ENCODE measurements at places on chromosomes 6 and 20.

DNA sequence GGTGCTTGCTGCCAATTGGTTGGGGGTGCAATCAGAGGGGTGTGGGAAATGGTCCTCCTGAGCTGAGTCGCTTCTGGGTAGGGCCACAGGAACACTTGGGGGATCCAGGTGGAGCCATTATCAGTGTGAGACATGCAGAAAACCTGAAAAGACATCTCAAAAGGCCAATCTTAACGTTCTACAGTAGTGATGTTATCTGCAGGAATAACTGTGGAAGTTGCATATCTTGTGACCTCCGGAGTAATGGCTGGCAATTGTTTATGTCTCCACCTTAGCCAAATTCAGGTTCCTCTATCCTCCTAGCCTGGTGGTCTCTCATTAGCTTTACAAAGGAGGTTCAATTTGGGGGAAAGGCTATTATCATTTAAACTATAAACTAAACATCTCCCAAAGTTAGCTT is 114.8 kb upstream of the SNX9 start:
- no peak for DNase-seq

- no peak for DNase-seq
These were observed 327.4 kb downstream of the KIF16B start for GRCh38 chr20:16245879-16246278.

DNA sequence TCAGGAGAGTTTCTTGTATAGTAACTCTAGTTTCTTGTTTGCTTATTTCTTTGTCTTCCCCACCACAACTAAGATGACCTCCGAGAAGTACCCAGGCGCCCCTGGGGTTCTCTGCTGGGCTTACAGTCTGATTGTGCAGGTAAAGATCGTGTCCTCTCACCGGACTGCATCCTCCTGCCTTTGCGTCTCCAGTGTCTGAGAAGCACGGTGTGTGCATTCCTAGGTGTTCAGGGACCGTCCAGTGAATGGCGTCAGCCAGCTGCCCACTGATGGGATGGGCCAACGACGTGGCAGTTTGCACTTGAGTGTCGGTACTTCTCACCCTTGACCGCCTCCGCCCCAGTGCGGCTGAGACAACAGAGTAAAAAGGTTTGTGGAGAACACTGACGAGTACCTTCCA is 56.0 kb upstream of the NFATC2 start:
- DNase-seq, result no peak

GRCh38 chr6:50815436-50816114 is 3.1 kb upstream of the TFAP2B start:
- DNase-seq, result no peak

DNA sequence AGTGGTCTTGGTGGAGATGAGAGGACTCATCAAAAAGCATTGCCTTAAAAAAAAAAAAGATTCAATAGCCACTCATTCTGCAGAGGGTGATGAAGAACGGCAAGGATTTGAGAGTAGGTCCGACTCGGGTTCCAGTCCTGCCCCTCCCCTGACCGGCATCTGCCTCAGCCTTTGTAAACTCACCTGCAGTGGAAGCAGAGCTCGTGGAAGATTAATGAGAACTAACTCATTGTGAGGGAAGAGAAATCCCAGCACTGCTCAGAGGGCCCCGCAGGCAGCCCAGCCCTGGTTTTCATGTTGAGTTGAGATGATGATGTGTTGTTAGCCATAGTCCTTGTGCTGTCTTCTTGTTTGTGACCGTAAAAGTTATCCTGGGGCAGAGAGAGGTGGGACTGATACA is 59.4 kb downstream of the GCNT2 start:
- DNase-seq, result no peak

DNA sequence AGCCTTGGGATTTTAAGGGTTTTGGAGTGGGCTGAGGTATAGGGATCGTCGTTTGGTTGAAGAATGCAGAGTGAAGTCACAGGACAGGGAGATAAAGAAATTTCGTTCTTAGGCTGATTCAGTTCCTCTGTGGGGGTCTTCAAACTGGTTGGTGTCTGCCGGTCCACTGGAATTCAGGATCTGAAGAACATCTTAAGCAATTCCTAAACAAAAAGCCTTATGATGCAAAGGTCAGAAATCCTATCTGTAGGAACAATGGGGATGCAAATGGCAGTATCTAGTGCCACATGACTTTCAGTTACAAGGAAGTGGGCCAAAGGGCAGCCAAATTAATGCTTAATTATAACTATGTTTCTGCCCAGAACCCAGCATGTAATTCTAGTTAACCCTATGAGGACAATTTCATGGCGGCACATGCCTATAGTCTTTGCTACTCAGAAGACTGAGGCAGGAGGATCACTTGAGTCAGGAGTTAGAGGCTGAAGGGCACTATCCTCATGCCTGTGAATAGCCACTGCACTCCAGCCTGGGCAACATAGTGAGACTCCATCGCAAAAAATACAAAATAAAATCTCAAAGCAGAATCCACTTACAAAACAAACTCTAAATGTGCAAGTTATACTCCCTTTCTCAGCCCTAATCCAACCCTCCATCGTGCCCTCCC is 4.6 kb upstream of the SLC2A10 start:
- DNase-seq, result no peak

DNA sequence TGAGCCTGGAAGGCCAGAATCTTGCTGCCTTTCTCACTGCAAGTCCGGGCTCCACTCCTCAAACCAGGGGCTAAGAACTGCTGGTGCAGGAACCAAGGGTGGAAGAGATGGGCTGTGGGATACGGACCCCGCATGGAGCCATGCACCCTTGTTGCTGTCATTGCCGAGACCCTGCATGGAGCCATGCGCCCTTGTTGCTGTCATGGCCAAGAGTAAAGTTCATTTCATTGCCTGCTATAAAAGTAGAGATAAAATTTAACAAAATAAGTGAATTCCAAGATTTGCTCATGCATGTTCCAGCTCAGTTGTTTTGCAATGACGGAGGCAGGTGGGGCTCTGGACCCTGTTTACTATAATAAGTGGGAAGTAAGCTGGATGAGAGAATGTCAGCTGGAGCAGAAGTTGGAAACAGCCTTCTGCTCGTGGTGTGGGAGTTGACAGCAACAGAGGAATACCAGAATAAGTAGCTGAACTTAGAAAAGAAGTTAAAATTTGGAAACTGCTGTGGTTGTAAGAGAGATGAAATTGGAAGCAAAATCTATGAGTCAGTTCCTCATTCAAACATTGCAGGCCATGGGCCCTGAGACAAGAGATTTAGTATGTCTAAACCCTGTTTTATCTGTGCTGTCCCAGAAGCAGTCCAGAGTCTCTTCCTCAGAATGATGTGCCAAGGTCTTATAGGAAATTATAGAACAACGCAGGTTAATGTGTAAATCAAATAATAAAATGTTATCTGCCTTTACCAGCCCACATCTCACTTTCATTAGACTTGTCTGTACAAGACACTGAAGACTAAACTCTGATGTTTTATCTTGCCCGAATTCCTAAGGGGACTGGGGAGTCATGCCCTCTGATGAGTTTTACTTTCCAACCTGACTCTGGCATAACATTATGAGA is 15.8 kb upstream of the THBS2 start:
- DNase-seq, result no peak

DNA sequence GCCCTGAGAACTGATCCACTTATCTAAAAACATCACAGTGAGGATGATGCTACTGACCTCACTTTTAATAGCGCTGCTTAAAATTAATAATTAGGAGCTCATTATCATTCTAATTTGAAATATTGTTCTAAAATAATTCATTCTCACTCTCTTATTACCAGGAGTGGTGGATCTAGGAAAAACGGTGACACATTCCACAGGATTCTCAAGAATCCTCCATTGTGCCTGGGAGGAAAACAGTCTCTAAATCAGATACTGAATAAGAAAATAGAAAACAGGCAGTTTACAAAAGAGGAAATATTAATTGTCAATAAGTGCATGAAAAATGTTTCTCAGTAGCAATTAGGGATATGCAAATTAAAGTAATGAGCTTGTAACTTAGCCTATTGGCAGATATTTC is 187.4 kb downstream of the TENT5A start:
- DNase-seq, result no peak

GRCh38 chr6:161948462-161948861 is 674.6 kb upstream of the AGPAT4 start:
- no peak for DNase-seq

- no peak for DNase-seq
These were observed 332.0 kb downstream of the HAO1 start for GRCh38 chr20:7608250-7608649.

GRCh38 chr6:40440053-40440452 is 147.1 kb downstream of the LRFN2 start:
- no peak for DNase-seq

DNA sequence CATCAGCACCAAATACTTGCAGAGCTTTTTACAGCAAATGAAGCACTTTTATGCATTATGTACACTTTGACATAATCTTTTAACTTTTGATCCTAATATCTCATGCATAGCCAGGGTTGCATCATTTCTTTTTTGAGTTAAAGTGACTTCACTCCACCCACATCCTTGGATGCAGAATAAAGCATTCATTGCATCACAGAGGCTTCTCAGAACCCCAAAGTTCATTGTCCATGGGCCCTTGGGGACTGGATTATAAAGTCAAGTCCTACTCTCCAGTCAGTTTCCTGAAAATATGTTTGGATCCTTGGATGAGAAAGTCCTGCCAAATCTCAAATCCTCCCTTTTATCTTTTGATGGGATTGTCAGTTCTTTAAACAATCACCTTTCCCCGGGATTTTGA is 10.6 kb upstream of the EFHC1 start:
- DNase-seq, result no peak

GRCh38 chr20:50415021-50415515 is 95.1 kb upstream of the PTPN1 start:
- no peak for DNase-seq

DNA sequence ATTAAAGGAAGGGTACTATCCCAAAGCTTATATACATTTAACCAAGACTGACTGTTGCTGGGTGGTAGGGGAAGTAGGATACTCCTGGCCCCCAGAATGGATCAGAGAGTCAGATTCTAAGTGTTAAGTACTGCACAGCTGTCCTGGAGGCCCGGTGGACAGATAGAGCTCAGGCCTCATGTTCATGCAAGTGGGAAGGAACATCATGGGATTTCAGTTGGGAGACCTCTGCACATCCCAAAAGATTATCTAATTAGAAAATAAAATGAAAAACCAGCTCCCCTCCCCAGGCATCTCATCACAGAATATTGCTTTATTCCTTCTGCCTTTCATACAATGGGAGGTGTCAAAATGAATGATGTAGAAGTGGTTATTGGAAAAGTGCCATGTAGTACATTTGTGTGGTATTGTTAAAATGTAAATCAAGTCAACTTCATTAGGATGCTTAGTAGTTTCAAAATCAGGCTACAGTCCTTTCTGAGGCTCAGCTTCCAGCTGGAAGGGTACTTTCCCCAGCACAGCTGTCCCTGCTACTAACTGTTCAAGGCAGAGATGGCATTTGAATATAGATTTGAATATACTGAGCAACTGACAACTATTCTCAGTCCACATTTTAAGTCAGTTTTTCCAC is 82.9 kb downstream of the SLC35B3 start:
- DNase-seq, result no peak

- DNase-seq, result no peak
These were observed 65.5 kb upstream of the F13A1 start for GRCh38 chr6:6386010-6386409.

DNA sequence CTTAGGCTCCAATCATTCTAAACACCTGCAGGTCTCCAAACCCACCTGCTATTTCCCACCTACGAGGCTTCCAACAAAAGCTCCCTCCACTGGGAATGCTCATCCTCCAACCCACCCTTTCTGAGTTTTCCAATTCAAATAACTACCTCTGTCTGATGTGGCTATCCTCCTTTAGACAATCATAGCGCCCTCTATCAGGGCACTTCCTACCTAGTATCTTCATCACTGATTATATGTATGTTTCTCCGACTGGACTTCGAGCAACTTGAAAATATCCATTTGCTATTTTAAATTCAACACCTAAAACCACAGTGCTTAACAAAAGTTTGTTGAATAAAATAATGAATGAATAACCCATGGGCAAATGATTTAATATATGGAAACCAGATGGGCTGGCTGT is 41.3 kb downstream of the MTFR2 start:
- DNase-seq, result no peak

DNA sequence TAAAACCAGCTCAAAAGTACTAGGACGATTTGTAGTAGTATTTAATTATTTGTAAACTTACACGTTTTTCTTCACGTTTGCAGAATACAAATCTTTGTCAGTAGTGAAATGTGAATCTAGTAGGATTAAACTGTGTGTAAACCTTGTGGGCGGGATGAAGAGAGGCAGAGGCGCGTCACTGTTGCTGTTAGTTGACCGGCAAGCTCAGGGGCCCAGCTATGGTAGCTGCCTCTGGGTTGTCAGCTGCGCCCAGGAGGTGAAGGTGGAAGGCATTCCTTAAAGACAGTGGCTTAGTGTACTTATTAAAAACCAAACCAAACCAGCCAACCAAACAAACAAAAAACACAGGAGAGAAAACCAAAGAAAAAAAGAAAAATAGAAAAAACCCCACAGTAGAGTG is 69.6 kb downstream of the IGF2R start:
- no peak for DNase-seq

DNA sequence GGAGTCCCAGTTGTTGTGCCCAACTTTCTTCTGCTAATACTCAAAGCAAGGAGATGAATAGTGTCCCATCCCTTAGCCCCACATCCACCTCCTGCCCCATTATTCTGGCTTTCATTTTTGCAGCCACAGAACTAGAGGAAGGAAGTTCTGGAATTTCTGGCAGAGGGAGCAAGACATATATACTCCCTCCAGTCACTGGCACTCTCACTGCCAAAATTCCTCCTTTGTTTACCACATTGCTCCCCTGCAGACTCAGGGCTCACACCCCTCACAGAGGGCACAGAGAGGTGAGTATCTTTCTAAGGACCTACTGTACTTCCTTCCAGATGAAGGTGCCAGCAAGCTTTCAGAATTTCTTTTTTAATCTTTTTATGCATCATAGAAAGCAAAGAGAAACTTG is 168.0 kb upstream of the ID4 start:
- DNase-seq, result no peak

DNA sequence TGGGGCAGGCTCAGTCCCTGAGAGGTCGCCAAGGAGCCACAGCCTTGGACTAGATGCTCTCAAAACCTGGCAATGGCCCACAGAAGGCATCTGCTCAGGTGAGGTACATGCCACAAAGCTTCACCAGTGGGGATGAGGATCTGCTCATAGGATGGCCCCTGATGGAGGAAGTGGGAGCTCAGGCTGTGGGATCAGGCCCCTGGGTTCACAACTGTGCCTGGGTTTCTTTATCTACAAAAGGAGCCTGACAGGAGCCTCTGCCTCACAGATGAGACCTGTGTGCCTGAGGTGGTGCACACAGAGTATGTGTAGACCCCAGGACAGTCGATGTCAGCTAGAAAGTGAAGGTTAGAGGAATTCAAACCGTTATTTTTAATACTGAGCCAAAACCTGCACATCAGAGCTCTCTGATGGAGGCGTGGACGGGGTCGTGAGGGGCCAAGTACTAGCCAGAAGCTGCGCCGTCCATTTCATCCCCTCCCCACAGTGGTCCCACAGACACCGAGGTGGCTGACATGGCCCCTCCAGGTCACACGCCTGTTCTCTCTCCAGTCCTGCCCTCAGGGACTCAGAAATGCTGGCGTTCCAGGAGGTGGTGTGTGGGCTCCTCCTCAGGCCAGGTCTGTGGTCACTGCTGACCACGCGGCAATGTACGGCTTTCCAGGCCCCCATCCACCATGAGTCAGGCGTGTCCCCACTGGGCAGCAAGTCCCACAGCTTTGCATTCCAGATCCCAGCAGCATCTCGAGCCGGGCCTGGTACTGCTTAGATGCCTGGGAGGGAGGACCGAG is 33.3 kb downstream of the NTSR1 start:
- no peak for DNase-seq

GRCh38 chr20:33233129-33233774 is 2.5 kb upstream of the BPIFA1 start:
- DNase-seq, result no peak
